Cortex of kidney (tissue), 1 donor: ENCODE measurements at places on chromosomes 11 and 22.

GRCh38 chr11:34910817-34911216 is 5.4 kb downstream of the APIP start:
- no peak for DNase-seq

DNA sequence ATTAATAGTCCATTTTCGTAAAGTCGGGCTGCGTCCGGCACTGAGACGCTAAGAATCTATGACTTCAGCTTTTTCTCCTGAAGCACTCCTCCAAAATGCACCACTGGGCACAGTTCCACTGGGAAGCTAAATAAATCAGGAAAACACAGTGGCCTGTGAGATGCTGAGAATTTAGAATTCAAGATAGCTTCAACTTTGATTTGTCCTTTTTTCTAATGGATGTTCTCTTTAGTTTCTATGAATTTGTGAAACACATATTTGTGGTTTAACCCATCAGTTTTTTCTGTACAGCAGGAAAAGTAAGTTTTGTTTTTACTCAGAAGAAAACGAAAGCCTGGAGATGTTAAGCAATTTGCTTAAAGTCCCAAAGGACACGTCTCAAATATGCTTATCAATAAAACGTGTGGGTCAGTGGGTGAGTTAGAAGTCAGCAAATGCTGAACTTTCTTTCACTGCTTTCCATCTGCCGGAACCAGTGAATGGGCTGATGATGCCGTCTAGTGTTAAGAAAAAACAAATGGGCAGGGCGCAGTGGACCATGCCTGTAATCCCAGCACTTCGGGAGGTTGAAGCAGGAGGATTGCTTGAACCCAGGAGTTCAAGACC is 40.7 kb upstream of the CLMP start:
- DNase-seq: no peak

- DNase-seq: no peak
These were observed 14.0 kb downstream of the FJX1 start for GRCh38 chr11:35632301-35632700.

- DNase-seq: no peak
These were observed 12.6 kb downstream of the RHBDD3 start for GRCh38 chr22:29255064-29255621.

DNA sequence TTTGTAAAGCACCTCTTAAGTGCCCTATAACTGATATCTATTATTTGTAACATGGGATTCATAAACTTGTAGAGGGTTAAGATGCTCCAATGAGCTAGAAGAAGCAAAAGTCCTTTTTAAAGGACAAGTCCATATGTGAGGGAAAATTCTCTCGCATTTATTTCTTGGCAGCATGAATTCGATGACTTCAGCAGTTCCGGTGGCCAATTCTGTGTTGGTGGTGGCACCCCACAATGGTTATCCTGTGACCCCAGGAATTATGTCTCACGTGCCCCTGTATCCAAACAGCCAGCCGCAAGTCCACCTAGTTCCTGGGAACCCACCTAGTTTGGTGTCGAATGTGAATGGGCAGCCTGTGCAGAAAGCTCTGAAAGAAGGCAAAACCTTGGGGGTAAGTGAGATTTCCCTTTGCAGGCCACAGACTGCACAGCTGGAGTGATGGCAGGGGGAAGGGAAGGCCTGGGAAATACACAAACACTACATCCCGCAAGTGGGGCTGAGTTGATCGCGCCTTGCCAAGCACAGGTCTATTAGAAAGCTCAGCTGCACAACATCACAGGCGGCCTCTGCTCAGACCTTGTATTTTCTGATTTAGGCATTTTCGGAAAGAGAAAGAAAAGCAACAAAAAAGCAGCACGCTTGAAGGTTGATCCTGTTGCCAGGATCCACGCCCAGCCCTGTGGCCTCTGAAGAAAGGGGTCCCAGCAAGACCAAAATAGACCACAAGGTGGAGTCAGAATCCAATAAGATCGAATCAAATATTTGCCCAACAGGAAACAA is 1.5 kb downstream of the MS4A8 start:
- DNase-seq: no peak

- no peak for DNase-seq
These were observed 47.9 kb downstream of the MPPED2 start for GRCh38 chr11:30538251-30538650.

- peak; percentile 14 for DNase-seq
These were observed at the start of gene DENND5A for GRCh38 chr11:9265211-9266131. Gene DENND5A (minus strand): TSS chr11:9265350. CDS start chr11:9265069, 281 bp downstream.

GRCh38 chr11:17822401-17822781 is 87.8 kb downstream of the KCNC1 start:
- DNase-seq: no peak

GRCh38 chr22:41996826-41997225 is 1.8 kb upstream of the WBP2NL start:
- no peak for DNase-seq

DNA sequence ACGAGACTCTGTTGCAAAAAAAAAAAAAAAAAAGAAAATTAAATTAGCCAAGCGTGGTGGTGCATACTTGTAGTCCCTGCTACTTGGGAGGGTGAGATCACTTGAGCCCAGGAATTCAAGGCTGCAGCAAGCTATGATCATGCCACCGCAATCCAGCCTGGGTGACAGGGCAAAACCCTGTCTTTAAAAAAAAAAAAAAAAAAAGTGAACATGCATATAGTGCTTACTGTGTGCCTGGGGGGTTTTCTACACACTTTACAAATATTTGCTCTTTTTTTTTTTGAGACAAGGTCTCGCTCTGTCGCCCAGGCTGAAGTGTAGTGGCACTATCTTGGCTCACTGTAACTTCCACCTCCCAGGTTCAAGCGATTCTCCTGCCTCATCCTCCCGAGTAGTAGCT is 12.9 kb downstream of the TPST2 start:
- DNase-seq: no peak

DNA sequence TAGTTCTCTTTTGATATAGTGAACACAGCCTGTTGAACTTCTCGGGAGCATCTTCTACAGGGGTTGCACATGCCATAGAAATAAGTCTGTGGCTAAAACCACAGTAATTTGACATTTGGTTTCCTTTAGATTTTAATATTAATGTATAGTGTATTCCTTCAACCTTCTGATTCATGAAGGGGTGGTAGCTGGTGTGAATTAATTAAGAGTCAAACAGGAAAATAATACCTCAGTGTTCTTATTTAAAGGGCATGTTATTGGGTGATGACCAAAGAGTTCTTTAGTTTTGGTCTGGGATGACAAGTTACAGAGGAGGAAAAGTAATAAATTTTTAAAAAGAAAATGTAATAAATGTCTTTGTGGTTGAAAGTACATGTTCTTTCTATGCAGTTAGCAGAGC is 86.8 kb downstream of the PDHX start:
- DNase-seq: no peak

- no peak for DNase-seq
These were observed 4.3 kb downstream of the RSPH14 start for GRCh38 chr22:23137468-23137867.

- DNase-seq: no peak
These were observed 802 bp downstream of the KBTBD3 start for GRCh38 chr11:106076171-106076918.

DNA sequence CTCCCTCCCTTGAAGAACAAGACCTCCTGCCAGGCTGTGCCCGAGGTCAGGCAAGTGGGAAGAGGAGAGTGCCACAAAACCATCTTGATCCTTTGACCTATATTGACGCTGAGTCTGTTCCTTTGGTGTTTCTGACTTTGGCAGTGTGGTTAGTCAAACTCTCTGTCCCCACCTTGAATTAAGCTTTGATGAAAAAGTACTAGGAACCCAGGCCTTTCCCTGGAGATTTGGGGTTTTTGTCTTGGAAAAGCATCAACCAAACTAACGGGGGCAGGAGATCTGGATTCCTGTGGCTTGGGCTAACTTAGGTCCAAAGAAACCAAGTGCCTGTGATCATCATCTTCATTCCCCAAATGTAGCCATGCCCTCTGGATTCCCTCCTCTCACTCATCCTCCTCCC is 40.4 kb downstream of the ARFGAP2 start:
- DNase-seq: no peak

DNA sequence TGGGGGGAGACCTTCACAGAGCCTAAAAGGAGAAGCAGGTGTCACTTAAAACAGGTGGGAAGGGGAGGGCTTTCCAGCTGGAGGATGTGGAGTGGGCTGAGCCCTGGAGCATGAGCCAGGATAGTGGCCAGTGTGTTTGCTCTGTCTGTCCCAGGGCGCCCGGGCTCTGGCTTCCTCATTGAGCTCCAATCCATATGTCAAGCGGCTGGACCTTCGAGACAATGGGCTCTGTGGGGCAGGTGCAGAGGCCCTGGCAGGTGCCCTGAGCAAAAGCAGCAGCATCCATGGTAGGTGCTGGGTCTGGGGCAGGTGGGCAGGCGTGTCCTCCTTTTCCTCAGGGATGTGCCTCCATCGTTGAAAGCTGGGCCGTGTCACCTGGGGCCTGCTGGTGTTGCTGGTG is 2.0 kb downstream of the LRRC74B start:
- DNase-seq: no peak

GRCh38 chr22:40462195-40462984 is 92.0 kb downstream of the SGSM3 start:
- DNase-seq: no peak

GRCh38 chr22:47681411-47682165 is 919.1 kb downstream of the TBC1D22A start:
- DNase-seq: no peak

DNA sequence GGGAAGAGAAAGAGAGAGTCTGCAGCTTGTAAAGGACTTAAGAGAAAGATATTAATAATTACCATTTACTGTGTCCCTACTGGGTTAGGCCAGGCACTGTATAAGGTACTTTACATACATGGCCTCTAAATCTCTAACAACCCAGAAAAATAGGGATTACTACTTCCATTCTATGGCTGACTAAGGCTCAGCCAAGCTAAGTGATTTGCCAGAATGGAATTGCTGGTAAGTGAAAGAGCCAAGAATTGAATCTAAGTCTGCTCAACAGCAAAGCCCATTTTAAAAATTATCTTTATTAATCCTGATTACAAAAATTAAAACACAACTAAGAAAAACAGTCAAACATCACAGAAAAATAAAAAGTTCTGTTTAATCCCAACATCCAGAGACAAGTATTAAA is 21.4 kb downstream of the XRRA1 start:
- DNase-seq: no peak

DNA sequence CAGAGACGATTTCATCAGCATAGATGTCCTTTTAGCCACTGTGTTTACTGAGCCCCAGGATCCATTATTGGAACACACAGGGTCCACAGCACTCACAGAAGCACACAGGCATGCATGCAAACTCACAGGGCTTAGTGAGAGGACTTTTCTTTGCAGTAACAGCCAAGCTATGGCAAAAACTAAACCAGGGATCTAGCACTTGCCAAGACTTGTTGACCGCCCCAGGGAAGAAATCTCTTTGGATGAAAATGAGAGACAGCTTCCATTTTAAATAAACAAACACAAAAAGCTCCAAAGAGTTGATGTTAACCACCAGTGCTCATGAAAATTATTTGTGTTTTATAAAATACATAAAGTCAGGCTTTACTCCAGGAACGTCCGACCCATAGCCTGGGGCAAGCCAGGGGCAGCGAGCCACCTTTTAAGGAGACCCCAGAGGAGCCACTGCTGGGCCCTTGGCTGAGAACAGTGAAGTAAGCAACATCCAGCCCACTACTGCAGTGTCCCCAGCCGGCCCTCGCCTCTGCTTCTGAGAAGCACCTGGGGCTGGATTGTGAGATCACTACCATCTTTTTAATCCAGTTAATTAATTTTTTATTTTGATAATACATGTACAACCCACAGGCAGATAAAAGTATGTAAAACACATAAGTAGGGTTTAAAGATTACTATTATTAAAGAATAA is 22.0 kb upstream of the TFIP11 start:
- DNase-seq: no peak

DNA sequence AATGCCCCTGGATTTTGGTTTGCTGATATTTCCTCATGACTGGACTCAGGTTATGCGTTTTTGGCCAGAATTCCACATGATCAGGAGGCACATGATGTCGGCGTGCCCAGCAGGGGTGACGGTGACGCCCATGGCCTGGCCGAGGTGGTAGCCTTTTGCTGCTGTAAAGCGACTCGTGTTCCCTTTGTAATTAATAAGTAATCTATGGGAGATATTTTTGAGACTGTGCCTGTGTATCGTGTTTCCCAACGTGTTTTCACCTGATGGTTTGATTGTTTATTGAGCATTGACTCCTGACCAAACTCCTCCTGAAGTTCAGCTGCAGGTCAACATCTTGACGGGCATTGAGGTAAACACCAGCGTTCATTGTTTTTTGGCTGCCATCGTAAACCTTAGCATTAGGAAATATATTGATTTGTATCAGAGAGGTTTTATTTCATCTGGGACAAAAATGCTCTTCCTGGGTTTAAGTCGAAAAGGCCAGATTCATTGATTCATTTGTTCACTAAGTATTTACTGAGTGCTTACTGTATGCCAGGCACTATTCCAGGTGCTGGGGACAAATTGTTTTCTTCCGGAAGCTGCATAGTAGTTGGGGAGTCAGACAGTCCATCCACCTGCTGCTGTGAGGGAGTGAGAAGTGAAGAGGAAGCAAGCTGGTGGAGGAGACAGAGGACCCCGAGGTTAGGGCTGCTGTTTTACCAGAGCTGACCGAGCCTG is 23.6 kb downstream of the DCPS start:
- no peak for DNase-seq

DNA sequence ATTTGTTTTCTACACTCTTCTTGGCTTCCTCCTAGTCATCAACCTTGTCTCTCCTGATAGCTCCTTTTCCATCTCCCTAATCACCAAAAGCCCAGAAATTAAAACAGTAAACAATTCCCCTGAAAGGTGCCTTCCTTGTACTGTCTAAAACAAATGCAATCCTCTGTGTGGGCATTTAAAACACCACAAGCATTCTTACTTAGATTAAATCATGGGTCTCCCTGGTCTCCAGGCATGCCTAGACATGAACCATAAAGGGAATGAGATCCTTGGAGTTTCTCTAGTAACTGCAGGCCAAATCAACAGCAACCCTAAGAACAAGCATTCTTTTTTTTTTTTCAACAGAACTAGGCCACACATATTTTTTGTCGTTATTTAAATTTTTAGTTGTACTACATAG is 1.9 kb downstream of the BTG4 start:
- no peak for DNase-seq

DNA sequence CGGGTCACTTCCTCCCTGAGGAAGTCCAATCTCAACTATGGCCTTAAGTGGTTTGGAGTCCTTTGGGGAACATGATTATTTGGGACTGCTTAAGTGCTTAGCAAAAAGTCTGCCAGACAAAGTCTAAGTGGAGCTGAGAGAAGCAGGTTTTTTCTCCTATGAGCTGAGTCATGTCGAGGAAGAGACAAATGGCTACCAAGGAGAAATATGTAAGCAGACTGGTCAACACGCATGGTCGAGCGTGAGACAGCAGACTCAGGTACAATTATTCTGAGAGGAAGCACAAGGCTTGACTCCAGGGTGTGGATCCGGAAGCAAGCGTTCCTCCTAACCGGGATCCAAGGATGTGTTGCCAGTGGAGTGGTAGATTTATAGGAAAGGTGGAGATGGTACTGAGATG is 30.6 kb downstream of the UBASH3B start:
- DNase-seq: no peak
